ENCODE measurements at places on chromosomes 3 and 15.
A peak's percentile ranks its signal among the peaks of the same experiment; 100 is the strongest.

DNA sequence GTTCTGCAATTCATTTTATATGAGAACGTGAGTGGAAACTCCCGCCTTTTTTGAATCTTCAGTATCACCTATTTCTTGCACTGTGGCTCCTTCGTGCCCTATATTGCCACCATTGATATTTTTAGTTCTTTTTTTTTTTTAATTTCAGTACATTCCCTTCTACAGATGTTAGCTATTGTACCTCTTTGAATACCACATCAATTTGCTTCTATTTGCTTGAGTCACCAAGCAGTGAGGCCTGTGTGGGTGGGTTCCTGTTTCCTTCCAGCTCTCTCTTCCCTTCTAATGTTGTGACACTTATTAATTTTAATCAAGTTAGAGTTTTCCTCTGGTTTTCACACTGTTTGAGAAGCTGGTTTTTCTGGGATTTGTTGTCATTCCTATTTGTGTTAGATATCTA, 8.7 kb downstream of the HACD2 start:
- DNase-seq, result peak; percentile 58

GRCh38 chr15:38872732-38873131, 308.1 kb upstream of the RASGRP1 start:
- DNase-seq, result no peak

GRCh38 chr3:110318108-110318507, 753.5 kb upstream of the NECTIN3 start:
- no peak for DNase-seq

DNA sequence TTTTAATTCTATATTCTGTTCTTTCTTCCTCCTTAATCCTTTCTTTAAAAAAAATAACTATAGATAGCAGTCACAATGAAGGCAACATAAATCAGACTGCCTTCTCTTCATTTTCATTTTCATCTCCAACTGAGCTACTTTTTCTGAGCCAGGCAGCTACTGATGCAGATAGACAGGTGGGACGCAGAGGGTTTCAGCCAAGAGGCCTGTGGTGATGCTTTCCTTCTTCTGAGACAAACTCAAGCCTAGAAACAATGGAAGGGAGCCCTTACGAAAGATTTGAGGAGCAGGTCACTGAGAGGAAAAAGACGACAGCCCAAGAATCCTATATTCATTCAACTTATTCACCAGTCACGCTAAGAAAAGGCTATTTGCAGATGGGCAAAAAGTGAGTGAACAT, 220.0 kb upstream of the MLF1 start:
- no peak for DNase-seq

DNA sequence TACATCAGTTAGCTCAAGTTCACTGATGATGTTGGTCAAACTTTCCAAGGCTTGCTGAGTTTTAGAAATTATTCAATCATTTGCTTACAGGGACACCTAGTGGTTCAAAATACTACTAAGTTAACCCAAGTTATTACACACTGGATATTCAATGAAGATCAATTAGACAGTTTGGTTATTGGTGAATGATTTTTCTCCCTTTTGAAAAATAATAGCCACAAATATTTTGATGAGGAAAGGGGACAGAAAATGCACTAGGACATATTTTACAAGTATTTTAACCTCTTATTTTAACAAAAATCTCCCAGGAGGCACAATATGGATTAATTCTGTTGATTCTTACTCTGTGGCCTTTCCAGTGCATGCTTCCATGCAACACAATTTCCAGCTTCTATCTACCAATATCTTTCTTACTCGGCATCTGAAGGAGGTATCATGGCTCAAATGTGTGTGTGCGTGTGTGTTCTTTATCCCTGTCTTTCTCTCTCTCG, 20.1 kb upstream of the GOLGA6L2 start:
- DNase-seq, result no peak

All from activated CD4-positive, alpha-beta T cell treated with anti-CD3 and anti-CD28 coated beads for 36 hours (primary cell).